Stimulated activated CD8-positive, alpha-beta memory T cell treated with anti-CD3 and anti-CD28 coated beads, Interleukin-12 subunit alpha, Interleukin-12 subunit beta, amount 100 ng/mL, for 4 hours (primary cell): ENCODE measurements at places on chromosomes 7 and 10.

- DNase-seq: no peak
These were observed 755.4 kb downstream of the GRID1 start for GRCh38 chr10:85611093-85611740.

- no peak for DNase-seq
These were observed 86.9 kb downstream of the CARD11 start for GRCh38 chr7:2956526-2957368.

DNA sequence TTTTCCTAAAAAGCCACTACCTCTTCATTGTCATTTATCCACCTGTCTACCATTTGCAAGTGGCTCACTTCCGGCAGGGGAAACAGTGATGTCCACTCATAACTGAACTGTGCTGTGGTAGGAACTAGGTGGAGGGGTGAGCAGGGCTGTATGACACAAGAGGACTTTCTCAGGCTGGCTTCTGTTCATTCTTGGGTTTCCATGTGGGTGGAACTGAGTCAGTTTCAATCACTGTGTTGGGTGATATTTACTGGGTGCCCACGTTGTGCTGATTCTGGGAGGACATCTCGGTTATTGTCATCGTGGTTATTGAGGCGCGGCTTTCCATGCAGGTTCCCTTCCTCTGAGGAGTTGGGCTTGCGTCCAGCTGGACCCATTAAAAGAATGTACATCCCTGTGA is 38.8 kb downstream of the RAMP3 start:
- no peak for DNase-seq

DNA sequence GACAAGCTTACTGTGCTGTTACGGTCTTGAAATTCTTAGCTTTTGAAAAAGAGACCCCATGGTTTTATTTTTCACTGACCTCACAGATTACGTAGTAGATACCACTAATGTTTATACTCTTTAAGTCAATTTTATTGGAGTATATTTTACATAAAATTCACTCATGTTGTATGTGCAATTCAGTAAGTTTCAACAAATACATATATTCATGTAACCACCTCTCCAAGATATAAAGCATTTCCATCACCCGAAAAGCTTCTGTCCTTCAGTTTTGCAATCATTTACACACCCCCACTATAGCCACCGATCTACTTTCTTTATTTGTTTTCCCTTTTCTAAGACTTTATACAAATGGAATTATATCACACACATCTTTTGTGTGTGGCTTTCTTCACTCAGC is 199.2 kb downstream of the PHF14 start:
- no peak for DNase-seq

- no peak for DNase-seq
These were observed 438.1 kb downstream of the SUGCT start for GRCh38 chr7:40572810-40573465.

DNA sequence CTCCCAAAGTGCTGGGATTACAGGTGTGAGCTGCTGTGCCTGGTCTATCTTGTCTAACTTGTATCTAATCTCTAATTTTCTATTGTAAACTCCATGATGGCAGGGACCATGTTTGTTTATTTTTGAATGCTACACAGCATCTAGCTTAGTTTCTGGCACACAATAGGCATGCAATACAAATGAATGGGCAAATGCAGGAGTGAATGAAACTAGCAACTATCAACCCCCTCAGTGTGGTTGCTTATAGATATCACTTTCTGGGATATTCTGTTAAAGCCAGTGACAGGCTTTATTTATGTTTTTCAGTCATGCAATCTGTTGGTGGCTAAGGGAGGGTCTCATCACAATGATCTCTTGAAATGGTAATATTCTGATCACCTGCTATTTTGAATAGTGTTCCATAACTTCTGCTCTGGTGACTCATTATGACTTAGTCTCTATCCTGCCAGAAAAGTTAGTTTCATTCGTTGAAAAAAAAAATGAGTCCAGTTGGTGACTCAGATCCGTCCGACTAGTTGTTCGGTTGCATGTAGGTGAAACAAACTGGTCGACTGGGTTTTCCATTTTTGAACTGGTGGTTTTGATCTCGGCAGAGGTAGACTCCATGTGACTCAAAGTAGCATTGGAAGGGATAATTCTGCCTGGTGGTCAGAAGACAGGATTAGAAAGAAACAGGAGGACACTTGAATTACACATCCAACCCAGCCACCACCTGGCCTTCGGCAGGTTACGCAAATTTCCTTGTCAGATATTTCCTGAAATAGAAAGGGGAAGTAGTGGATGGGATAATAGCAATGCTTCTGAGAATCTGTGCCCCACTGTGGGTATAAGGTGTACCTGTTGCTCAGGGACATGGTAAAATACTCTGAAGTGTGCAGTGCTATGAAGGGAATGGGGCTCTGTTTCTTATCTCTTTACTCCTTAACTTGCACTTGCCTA is 76.8 kb downstream of the GATA3 start:
- no peak for DNase-seq

DNA sequence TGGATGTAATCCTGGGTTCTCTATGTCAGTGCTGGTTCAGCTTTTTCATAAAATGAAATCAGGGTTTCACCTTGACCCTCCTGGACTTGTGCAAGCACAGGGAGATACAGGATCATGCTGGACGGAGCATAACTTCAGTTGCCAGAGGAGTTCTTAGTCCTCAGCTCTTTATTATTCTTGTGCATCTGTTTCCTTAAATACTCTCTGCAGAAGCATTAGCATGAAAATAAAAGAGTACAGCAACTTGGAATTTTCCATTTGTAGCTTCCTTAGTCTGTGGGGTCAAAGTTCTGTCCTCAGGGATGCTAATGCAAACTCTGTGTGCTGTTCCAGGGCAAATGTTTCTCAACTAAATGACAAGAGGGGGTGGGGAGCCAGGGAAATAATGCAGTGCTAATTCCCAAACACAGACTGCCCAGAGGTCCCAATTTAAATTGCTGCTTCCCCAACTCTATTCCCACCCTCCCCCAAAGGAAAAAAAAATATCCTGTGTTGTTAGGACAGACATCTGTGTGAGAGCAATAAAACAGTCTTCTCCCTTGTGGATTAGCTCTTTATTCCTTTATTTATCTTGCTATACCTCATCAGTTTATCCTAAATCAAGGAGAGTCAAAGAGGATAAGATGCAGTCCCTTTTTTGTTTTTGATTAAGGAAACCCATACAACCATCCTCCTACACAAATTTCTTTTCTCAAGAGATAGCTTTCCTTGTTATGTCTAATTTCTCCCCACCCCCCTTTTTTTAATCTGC is 905.0 kb downstream of the LRMDA start:
- no peak for DNase-seq

GRCh38 chr10:104664205-104664604 is 23.1 kb downstream of the SORCS3 start:
- DNase-seq: no peak

- no peak for DNase-seq
These were observed 66.5 kb downstream of the JAZF1 start for GRCh38 chr7:28114056-28114455.

- no peak for DNase-seq
These were observed 163.2 kb upstream of the PRR15 start for GRCh38 chr7:29400437-29400836.

DNA sequence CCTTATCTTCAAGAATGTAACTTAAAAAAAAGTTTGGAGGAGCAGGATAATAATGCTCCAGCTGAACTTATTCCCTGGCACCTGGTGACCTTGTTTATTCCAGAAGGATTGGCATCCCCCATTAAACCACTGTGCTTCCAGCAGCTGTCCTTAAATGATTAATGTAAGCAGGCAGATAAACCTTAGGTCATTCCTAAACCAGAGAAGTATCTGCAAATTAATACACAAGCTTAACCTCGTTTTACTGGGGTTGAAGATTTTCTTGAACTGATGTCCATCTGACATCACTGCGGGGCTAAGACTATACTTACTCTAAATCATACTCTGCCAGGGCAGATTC is 116.1 kb upstream of the PALS2 start:
- DNase-seq: no peak

- DNase-seq: no peak
These were observed 72.7 kb downstream of the PLCE1 start for GRCh38 chr10:94066411-94066810.

DNA sequence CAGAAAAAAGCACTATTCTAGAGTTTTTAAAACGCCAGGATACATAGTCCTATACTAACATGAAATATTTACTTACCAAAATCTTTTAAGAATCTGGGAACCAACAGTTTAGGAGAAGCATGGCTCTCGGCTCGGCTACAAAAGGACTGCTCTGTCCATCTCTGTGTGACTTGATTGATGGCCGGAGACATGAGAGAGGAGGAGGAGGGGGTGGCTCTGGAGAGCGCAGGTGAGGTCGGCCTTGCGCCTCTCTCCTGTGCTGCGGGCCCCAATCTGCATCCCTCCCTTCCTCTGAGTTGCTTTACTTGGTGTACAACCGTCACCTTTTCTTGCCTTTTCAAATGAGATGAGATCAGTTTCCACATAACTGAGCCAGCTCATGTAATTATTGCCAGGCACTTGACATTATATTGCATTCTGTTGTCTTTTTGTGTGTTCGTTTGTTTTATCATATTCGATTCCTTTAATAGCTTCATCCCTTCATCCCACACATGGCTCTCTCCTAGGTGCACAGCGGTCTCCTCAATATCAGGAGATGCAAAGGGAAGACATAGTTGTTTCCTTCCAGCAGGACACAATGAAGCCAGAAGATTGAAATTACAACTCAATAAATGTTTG is 87.8 kb upstream of the KLF6 start:
- no peak for DNase-seq

DNA sequence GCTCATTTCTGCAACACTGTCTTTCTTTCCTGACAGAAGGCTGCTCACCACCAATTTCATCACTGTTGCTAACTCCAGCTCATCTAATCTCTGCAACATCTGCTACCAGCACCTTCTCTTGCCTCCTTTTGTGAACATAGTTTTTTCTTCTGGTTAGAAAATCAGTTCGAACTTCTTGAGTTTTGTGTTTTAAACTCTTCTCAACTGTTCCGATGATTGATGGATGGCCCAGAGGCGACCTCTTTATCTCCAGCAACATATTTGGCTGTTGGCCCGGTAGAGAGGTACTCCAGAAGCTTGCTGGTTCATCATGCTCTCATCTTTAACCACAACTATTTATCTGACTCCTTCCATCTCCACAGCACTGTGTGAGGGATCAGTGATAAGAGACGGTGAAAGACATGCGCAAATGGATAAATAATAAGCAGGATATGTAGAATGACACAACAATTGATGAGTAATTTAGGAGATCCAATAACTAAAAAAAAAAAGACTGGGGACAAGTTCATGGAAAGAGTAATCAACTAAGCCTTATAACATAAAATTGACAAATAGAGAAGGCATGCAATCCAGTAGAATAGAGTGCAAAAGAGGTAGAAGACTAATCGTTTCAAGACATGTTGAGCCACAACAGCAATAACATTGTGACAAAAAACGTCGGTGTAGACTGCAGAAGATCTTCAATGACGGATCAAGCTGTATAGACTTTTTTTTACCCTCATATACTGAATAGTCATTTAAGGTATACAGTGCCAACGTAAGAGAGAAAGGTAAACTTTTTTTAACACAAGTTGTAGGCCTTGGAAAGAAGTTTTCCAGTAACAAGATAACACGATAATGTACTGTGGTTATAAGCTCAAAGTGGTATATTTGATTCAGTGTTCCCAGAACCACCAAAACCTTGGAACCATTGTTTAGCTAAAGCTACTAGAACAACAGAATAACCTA is 152.2 kb downstream of the CRPPA start:
- no peak for DNase-seq

DNA sequence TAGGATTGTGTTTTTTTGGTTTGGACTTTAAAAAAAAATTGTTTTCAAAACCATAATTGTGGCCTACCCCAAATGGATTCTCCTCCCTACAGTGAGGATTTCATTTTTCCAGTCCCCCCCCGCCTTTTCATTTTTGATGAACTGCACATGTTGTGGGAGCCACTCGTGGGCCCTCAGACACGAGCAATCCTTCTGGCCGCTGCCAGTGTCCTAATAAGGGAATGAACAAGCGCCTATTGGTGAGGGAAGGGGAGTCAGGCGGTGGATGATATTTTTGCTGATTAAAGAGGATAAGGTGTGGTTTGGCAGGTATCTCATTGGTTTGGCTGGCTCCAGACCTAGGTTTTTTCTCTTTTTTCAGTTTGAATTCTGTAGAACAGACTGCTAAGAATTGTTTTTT is 78.7 kb upstream of the AGBL3 start:
- DNase-seq: no peak

DNA sequence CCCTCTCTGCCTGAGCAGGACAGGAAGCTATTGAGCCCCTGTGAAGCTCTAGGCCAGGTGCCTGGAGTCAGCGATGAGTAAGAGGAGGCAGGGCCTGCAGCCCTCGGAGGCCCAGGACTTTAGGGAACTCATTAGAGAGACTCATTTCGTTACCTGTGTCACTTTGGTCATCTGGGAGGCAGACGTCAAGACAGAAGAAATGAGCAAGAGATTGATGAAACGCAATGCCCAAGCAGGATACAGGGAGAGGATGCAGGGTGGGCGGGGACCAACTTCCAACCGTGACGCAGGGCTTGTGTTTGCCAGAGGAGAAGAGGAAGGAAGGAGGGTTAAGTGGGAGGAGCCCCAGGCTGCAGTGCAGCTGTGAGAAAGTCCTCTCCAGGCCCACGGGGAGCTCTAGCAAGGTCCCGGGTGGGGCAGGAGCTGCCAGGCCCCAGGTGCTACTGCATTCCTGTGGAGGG is 26.4 kb upstream of the GNA12 start:
- no peak for DNase-seq

GRCh38 chr7:16923019-16923418 is 41.2 kb upstream of the AGR3 start:
- no peak for DNase-seq

DNA sequence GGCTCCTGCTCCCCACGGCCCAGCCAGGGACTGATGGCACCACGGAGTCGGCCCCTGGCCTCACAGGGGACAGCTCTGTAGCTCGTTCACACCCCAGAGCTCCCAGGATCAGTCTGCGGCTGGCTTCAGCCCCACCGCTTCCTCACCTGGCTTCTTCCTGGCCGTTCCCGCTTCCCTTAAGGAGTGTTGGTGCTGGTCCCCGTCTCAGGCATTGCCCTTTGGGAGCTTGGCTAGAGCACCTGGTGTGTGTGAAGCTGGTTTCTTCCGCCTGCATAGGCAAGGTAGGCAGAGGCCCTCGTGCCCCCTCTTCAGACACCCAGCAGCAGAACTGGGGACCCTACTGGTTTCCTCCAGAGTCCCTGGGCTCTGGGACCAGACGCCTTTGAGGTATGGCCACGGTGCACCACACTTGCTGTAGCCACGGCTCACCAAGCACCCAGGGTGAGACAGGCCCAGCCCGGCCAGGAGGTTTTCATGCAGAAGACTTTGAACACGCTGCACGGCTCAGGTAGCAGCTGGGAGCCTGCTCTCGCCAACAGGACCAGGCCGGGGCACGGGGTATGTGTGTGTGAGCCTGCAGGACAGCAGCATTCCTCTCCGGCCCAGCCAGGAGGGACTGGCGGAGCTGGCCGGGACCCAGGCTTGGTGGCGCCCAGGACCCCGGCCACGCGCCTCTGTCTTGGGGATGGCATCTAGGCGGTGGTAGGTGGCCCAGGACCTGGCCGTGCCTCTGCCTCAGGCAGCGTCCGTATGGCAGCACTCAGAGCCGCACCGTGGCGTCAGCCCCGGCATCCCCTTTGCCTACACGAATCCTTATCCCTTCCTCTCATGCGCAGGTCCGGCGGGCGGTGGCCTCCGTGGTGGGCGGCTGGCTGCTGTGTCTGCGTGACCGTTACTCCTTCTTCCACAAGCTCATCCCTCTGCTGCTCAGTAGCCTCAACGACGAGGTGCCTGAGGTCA is 13.2 kb upstream of the PRKAR1B start:
- DNase-seq: no peak
